Anterior cingulate cortex (tissue), 58 donors: ENCODE measurements at places on chromosomes 2 and 18.

- no peak for DNase-seq
Observed at GRCh38 chr2:129480790-129481189, 498.7 kb upstream of the RAB6C start.

- no peak for DNase-seq
Observed at GRCh38 chr2:47269316-47270232, 114.5 kb upstream of the STPG4 start.

DNA sequence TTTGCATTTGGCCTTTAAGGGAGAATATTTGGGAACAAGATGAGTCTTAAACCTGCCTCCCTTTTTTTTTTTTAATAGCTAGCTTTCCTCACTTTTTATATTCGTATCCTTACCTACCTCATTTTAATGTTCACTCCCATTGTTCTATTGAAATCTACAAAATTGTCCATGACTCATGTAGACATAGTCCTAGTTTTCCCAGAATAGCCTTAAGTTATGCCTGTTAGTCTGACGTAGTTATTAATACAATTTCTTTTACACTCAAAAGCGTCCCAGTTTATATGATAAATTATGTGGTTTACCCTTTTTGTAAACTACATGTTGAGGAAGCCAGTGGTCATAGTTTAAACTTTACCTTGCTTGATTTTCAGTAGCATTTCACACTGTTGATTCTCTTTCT is 73.4 kb downstream of the UBR3 start:
- DNase-seq = no peak

- DNase-seq = no peak
Observed at GRCh38 chr2:126979039-126980003, 80.6 kb downstream of the TEX51 start.

GRCh38 chr2:21427606-21428005 is 303.8 kb downstream of the TDRD15 start:
- no peak for DNase-seq

GRCh38 chr2:69494126-69494525 is 56.9 kb upstream of the NFU1 start:
- no peak for DNase-seq

DNA sequence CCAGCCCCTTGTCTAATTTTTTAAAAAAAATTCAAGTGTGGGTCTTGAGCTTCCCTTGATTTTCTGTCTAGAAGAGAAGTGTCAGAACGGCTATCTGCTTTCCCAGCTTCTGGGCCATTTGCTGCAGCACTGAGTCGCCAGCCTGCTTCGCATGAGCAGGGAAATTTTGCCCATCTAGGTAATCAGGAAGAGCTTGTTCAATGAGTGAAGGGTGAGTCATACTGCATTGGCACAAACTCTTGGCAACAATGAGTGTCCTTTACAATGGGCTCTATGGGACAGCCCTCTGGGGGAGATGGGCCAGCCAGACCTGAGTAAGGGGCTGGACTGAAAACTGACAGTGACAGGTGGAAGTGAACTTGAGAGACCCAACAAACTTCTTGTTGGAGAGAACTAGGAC is 2.4 kb upstream of the RNF144A start:
- no peak for DNase-seq
